ENCODE measurements at places on chromosomes 7 and 10. TPM values are rescaled to one million over a fixed set of nuclear protein-coding genes. Genes with fewer than 3 reads are reported as not detected.

GRCh38 chr7:148882192-148882591 is 1.9 kb downstream of the EZH2 start:
- DNase-seq = no peak

The RELN gene
- total RNA-seq = not detected

DNA sequence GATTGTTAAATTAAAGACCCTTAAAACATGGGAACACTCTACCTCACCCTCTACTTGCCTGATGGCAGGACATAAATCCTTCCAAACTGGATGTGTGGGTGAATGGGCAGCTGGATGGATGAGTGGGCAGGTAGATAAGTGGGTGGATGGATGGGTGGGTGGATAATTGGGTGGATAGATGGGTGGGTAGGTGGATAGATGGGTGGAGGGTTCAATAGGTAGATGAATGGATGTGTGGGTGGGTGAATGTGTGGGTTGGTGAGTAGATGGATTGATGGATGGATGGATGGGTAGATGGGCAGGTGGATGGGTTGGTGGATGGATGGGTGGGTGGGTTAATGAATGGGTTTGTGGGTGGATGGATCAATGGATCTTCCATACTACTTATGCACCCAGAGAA is 18.9 kb upstream of the FFAR4 start:
- no peak for DNase-seq

GRCh38 chr7:81186691-81187090 is 267.8 kb upstream of the SEMA3C start:
- peak; percentile 19 for DNase-seq

The KCND2 gene
- not detected for total RNA-seq

Data from RPMI7951 (cell line).